ENCODE measurements at places on chromosomes 1 and 21. TPM values are rescaled to one million over a fixed set of nuclear protein-coding genes. Genes with fewer than 3 reads are reported as not detected.

NTNG1 gene
- total RNA-seq: 22.0 TPM

KLF17 gene
- total RNA-seq: not detected

OR2L8 gene
- total RNA-seq: not detected

RBM11 gene
- total RNA-seq: not detected

DNASE2B gene
- total RNA-seq: not detected

SLC25A44 gene
- total RNA-seq: 20.7 TPM

PLEKHN1 gene
- 0.15 TPM for total RNA-seq

PEX11B gene
- total RNA-seq: 24.8 TPM

PRRX1 gene
- 30.8 TPM for total RNA-seq

KCNA2 gene
- total RNA-seq: 1.6 TPM

RGS7 gene
- total RNA-seq: 11.4 TPM

S100A4 gene
- total RNA-seq: 0.93 TPM

BACE2 gene
- total RNA-seq: 2.4 TPM

MAP3K21 gene
- 1.4 TPM for total RNA-seq

TAL1 gene
- total RNA-seq: 0.68 TPM

DMBX1 gene
- total RNA-seq: 0.14 TPM

DDX20 gene
- total RNA-seq: 15.1 TPM

PIK3CD gene
- total RNA-seq: 11.7 TPM

ADORA1 gene
- total RNA-seq: 18.2 TPM

CCDC190 gene
- total RNA-seq: 0.66 TPM

KLHDC9 gene
- 28.3 TPM for total RNA-seq

TCEA3 gene
- total RNA-seq: 2.3 TPM

IGSF9 gene
- 1.9 TPM for total RNA-seq

TRAPPC10 gene
- 14.1 TPM for total RNA-seq

SERTAD4 gene
- 3.9 TPM for total RNA-seq

AJAP1 gene
- total RNA-seq: 3.8 TPM

KRTAP13-2 gene
- not detected for total RNA-seq

KCNE2 gene
- 0.31 TPM for total RNA-seq

BTBD19 gene
- total RNA-seq: 8.8 TPM

APCS gene
- total RNA-seq: not detected

LHX8 gene
- total RNA-seq: not detected

B3GALT2 gene
- total RNA-seq: 6.8 TPM

AIM2 gene
- total RNA-seq: 0.98 TPM

BTG2 gene
- 31.2 TPM for total RNA-seq

ZBTB8B gene
- under 0.01 TPM for total RNA-seq

ERICH3 gene
- total RNA-seq: 0.27 TPM

PLD5 gene
- total RNA-seq: not detected

TMIGD3 gene
- total RNA-seq: not detected

Measured in motor neuron (in vitro differentiated cells).